Activated CD4-positive, alpha-beta T cell treated with anti-CD3 and anti-CD28 coated beads for 24 hours (primary cell): ENCODE measurements at places on chromosomes 3 and 15.

GRCh38 chr3:149894205-149894604, 76.5 kb downstream of the PFN2 start:
- no peak for DNase-seq

DNA sequence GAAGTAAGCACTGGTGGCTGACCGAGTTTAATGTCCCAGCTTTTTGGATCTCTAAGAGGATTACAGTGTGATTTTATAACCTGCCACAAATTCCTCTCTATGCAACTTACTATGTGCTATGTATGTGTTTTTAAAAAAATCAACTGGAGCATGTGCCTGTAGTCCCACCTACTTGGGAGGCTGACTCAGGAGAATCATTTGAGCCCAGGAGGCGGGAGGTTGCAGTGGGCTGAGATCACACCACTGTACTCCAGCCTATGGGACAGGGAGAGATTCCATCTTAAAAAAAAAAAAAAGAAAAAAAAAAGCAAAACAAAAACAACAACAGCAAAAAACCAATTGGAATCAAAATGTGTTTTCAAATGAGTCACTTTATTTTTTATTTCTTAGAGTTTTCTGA, 29.6 kb downstream of the DUT start:
- DNase-seq: no peak

DNA sequence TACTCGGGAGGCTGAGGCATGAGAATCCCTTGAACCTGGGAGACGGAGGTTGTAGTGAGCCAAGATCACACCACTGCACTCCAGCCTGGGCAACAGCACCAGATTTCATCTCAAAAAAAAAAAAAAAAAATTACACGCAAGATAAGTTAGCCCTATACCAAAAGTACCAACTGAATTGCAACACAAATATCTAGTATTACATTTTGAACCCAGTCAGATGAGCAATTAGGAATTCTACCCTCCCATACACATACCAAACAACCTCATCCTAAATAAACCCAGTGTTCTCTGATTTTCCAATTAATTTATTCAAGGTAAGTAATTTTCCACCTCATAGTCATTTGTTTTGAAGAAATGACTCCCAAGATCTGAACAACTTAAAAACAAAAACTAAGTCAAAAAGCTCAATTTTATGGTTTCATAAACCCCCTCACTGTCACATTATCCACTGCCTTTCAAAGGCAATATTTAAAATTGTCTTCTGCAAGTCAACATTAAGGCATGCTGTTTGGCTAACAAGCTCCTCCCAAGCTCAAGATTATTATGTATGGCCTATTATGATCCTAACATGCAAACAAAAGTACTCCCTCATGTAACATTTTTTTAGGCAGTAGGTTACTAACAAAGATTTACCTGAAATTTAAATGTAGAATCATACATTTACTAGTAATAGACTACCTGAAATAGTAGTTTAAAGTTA, 4.5 kb downstream of the RAF1 start:
- no peak for DNase-seq

- no peak for DNase-seq
Measured at GRCh38 chr15:91345736-91346135, 245.7 kb downstream of the SV2B start.

GRCh38 chr3:24709956-24710355, 215.3 kb upstream of the THRB start:
- DNase-seq: no peak

DNA sequence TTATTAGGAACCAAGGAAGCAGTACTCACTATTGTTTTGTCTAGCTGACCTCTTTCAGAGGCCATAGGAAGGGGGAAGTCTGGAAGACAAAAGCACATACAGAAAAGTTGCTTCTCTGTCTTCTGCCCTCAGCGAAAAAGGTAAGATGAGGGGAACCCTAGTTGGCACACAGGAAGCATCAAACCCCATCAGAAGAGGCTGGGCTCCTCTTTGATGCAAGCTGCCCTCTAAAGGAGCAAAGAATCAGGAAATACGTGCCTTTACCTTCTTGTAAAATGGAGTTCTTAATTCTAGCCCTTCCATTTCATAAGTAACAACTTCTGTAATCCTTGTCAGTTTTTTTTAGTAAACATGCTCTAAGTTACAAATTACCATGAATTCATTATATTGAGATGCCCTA, 12.5 kb downstream of the SPINK8 start:
- DNase-seq: no peak

DNA sequence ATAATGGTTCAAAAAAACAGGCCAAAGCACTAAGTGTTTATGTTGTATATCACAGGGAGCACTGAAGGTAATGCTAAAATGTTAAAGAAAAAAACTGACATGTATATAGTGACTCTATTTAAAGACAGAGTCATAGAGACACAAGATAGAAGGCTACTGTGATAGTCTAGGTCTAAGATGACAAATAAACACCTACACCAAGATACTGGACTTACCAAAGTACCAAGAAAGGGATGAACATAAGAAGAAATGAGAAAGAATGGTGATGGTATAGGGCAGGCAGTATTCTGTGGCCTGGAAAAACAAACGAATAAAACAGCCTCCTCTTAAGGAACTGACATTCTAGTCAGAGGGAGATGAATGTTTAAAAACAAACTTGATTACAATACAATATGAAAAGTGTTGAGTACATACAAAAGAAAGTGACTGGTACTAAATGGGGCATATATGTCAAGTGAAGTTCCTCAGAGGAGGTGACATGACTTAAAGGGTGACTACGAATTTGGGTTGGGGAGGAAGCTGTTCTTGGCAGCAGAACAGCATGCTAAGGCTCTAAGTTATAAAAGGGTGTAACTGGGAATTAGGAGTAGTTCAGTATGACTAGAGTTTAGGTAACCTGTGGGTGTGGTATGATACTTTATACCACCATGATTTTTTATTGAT, 5.9 kb downstream of the ABHD10 start:
- DNase-seq: no peak

- no peak for DNase-seq
Measured at GRCh38 chr3:54454806-54455205, 332.5 kb downstream of the CACNA2D3 start.

DNA sequence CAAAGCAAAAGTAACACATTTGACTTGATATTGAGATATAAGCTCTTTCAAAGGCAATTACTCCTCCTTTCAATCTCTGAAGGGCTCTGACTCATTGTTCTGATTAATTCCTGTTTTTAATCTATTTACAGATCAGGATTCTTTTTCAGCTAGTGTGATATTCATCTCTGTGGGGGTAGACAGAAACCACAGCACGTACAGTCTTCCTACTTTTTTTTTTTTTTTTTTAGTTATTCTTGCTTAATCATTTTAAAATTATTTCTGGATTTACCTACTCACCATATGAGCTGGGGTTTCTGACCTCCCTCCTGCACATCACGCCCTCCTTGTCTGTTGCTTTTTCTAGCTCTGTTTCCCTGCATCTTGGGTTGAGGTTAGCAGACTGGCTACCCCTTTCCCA, 1.4 kb downstream of the CNTN3 start:
- DNase-seq: no peak

- DNase-seq: no peak
Measured at GRCh38 chr3:158768361-158768787, 33.5 kb upstream of the MFSD1 start.

DNA sequence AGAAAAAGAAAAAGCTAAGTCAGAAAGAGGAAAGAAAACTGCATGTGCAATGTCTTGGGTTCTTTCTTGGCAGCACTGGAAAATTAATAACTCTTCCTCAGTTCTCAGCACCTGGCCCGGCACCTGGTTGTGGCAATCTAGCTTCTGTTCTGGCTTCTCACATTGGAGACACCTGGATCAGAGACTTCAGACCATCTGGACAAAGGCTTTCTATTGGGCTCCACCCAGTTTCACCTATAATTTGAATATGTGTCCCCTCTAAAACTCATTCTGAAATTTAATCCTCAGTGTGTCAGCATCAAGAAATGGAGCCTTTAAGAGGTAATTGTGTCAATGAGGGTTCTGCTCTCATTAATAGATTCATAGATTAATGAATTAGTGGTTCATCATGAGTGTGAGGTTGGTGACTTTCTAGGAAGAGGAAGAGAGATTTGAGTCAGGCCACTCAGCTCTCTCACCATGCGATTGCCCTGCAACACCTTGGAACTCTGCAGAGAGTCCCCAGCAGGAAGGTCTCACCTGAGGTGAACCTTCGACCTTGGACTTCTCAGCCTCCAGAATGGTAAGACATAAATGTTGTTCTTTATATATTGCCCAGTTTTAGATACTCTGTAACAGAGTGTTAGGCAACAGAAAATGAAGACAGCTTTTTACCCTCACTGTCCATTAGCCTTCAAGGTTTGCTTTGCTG, 679.9 kb downstream of the NTRK3 start:
- no peak for DNase-seq

- no peak for DNase-seq
Measured at GRCh38 chr3:101954936-101955335, 105.6 kb downstream of the NFKBIZ start.

DNA sequence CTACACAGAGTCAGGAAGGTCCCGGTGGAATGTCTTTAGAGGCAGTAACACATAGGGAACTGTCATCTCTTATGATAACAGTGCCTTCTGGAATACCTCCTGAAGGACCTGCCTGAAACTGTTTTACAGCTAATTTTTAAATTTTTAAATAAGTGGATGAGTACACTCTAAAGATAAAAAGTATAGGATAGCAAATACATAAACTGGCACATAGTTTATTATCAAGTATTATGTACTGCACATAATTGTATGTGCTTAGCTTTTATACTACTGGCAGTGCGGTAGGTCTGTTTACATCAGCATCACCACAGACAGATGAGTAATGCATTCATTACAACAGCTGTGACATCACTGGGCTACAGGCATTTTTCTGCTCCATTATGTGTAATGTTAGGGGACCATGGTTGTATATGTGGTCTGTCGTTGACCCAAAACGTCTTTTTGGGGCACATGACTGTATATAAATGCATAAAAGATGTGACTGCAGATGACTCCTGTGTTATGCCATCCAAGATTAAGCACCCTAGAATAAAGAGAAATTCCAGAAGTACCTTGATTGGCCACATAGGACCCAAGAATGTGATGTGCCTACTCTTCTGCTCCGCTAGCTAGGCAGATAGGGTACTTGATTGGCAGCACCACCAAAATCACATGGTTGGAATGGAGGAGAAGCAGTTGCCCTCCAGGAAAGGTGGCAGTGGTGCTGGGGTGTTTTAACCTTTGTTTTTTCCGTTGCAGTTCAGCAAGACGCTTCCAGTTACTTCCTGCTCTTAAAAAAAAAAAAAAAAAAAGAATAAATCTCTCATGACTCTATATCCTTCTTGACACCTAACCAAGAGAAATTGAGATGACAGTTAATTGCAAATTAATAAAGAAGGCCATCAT, 3.3 kb downstream of the VPS8 start:
- no peak for DNase-seq

DNA sequence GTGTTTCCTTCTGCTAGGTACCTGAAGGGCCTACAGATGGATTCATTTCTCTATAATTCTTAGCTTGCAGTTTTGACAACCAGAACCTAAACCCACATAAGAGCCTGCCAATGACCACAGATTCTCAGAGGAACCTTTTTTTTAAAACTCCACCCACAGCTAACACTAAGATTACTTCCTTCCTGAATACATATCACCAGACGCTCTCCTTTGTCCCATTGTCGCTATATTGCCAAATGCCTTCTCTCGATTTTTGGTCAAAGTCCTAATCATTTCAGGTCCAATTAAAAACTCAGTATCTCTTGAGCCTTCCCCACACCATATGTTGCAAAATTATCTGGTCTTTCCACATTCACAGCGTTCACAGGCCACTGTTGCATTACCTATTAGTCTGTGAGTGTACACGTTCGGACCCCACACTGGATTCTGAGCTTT, 12.4 kb downstream of the ZNF710 start:
- no peak for DNase-seq

DNA sequence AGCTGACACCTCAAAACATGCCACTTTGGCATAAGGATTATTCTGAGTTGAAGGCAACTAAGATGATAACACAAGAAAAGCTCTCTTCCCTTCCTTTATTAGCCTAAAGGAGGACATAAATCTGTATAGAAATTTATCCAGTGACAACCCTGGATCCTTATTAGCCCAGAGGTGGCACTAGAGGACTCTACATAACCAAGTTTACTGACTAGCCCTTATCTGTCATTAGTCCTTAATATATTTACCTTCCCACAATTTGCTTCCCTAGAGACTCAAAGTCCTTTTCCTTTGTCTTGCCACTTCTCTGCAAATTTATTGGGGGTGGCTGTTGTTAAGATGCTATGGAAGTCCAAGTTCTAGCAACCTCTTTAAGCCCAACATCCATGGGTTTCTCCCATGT, 26.7 kb downstream of the CEP70 start:
- no peak for DNase-seq

DNA sequence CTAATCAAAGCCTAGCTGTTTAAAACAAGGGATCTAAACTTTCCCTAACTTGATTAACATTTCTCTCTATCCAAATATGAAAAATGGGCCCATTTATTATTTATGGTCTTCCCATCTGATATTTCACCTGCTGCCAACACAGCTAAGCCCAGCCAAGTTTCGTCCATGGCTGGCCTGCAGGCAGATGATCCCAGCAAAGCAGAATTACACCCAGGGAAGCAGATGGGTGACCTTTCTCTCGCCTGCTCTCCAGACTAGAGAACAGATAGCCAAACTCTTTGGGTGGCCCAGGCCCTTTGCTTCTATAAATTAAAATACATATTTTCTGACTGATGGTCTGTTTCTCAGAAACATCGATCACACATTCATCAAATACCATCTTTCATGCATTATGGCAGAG, 1038.8 kb downstream of the AGBL1 start:
- no peak for DNase-seq

DNA sequence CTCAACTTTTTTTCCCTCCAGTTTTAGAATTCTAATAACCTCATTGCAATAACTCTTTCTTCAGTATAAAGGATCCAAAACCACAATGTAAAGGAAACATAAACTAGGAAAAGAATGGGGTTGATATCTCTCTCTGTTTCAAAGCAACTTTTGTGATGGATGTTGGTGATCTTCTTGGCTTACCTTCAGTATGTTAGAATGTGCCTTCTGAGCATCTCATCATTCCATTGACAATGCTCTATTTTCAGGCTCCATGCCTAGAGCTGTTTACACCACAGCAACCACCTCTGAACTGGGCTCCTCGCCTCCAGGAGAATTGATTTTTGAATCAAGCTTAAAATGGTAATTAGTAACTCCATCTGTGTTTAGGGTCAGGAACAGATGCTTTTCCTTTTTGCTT, 6.6 kb downstream of the NLGN1 start:
- no peak for DNase-seq

DNA sequence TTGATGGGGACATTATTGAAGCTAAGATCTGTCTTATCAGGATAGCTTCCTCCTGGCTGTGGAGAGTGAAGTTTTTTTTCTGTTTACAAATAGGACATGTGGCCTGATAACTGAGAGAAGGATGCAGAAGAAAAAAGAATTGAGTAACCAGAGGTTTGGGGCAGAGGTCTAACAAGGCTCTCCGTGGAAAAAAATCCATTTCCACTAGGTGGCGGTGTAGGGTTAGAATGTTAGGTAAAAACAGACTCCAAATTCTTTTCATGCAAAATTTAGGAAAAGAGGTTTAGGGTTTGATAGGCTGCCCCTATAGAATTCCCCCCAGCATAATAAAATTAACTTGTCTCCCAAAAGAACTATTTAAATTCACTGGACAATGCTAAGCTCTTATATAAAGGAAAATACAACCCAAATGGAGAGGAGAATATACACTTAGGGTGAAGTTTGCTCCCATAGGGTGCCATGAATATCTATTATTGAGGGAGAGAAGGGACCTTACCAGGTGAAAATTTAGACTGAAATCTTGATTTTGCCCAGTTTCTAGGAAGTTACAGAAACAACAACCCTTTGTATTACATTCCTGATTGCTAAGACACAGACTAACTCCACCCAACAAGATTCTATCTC, 1560.4 kb downstream of the OTOL1 start:
- no peak for DNase-seq

GRCh38 chr3:12970684-12971083, 102.5 kb downstream of the IQSEC1 start:
- no peak for DNase-seq

GRCh38 chr3:40196966-40197365, 112.5 kb upstream of the EIF1B start:
- no peak for DNase-seq
